ENCODE measurements at places on chromosomes 2 and 18.

DNA sequence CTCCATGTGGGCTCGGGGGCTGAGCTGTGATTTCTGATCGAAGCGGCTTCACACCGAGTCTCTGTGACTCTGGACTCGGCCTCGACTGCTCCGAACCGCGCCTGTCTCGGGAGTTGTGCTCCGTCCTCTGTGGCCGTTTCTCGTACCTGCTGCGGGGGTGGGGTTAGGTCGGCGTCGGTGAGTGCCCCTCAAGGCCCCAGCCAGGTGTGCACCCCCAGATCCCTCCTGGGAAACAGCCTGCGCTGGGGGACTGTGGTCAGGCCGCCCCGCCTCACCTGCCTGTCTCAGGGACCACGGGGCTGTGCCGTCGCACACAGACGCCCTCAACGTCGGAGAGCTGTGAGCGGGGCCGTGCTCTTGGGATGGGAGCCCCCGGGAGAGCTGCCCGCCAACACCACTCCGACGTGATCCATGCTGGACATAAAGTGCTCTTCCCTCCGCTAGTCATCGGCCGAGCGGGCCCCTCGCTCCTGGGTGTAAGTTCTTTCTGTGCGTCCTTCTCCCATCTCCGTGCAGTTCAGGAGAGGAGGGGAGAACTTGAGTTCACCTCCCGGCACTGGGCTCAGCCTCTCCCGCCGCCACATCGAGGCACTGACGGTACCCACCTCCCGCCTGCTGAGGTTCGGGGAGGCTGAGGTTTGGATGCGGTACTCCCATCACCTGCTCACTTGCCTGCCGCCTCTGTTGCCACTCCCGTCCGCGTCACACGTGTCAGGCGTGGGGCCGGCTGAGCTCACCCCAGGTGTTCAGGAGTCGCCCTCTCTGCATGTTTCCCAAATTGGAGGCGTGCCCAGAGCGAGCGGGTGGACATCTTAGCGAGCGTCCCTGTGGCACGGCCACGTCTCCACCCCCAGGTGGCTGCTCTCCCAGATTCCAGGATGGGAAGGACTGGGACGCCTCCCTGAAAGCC lies 55.7 kb downstream of the CTDP1 start:
- no peak for DNase-seq

GRCh38 chr2:234863043-234863934 lies 88.5 kb upstream of the SH3BP4 start:
- DNase-seq: no peak

DNA sequence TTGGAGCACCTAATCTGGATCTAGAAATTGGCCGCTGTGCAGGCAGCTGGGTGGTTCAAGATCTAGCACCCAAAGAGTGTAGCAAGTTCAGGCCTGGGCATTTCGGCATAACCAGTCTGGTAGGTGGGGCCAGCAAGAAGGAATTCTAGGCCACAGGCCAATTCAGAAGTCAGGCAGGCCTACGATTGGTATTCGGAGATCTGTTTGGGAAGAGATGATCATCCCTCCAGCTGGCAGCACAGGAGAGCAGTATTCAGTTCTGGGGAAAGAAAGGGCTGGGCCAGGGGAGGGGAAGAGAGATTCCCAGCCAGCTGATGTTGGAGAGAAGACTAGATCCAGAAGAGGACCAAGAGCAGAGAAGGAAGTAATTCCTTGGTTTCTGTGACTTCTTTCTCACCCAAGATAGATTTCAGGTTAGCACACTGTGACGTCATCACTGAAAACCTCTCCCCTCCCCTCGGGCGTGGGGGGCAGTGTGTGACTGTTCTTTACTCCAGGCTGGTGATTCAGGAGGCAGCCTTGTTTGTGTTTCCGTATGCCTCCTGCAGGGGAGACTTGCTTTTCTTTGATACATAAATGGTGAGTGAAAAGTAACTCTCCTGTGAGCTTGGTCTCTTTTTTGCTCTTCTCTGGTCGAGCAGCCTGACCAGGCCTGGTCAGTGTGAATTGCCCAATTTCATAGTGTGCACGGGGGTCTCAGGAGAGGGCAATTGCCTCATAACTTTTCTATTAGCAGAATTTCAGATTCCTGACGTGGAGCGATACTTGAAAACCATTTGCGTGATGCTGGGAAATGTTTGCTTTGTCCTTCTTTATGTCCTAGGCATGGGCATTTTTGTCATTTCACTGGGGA lies 61.1 kb downstream of the MEIS1 start:
- DNase-seq: no peak

GRCh38 chr2:226114436-226114835 lies 685.2 kb downstream of the IRS1 start:
- DNase-seq: no peak

- no peak for DNase-seq
These were observed 50.0 kb upstream of the TTC39C start for GRCh38 chr18:23964282-23965238.

DNA sequence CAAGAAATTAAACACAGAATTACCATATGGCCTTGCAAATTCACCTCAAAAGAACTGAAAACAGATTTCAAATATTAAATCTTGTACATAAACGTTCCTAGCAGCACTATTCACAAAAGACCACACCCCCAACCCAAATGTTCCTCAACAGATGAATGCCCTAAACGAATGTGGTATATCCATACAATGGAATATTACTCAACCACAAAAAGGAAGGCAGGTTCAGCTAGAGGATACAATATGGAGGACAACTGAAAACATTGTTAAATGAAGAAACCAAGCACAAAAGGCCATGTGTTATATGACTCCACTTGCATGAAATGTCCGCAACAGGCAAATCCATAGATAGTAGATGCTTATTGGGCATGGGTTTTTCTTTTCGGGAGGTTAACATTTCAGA lies 61.7 kb downstream of the PPP4R1 start:
- no peak for DNase-seq

GRCh38 chr18:9852266-9853081 lies 33.3 kb upstream of the TXNDC2 start:
- DNase-seq: no peak

- no peak for DNase-seq
These were observed 40.1 kb downstream of the RTN4 start for GRCh38 chr2:55010149-55010591.

- no peak for DNase-seq
These were observed 24.8 kb upstream of the GALNT14 start for GRCh38 chr2:31163011-31163539.

GRCh38 chr2:47194410-47194809 lies 39.3 kb upstream of the STPG4 start:
- DNase-seq: no peak

DNA sequence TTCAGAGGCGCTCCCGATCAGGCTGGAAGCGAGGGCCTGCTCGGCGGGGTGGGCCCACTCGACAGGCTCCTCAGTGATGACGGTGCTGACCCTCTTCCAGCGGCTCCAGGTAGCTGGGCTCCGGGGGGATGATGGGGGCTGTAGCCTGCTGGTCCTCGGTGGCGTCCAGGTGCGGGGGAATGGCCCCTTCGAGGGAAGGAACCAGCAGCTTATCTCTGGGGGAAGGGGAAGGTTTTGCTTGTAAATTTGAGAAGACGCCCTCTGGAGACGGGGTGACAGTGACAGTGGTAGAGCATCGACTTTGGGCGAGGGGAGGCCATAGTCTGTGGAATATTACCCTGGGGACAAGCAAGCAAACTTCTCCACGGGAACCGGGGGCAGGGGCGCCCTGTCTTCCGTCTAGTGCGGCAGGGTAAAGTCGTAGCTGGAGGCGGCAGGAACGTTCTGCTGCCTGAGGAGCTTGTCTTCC lies 891.9 kb upstream of the LRRTM1 start:
- DNase-seq: no peak

DNA sequence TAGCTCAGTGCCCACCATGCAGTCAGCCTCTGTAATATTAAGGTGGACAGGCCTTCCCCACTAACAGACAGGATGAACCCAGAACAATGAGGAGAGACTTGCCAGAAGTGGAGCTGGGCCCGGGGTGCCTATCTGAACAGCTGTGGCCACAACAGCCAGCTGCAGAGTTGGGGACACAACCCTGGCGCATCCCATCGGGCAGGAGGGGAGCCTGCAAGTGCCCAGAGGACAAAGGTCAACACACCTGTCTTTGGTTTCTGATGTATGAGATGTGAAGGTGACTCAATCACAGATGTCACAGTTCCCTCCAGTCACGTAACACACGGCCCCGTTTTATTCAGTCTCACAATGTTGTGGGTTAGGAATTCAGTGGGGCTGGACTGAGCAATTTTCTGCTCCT lies 48.2 kb upstream of the TAF1B start:
- no peak for DNase-seq

- no peak for DNase-seq
These were observed 62.9 kb downstream of the POMC start for GRCh38 chr2:25105336-25106085.

- DNase-seq: no peak
These were observed 76.1 kb downstream of the SCG2 start for GRCh38 chr2:223526106-223526505.
